ENCODE measurements at places on chromosomes 12 and 14.

GRCh38 chr12:39989501-39989900, 116.4 kb downstream of the SLC2A13 start:
- no peak for DNase-seq

DNA sequence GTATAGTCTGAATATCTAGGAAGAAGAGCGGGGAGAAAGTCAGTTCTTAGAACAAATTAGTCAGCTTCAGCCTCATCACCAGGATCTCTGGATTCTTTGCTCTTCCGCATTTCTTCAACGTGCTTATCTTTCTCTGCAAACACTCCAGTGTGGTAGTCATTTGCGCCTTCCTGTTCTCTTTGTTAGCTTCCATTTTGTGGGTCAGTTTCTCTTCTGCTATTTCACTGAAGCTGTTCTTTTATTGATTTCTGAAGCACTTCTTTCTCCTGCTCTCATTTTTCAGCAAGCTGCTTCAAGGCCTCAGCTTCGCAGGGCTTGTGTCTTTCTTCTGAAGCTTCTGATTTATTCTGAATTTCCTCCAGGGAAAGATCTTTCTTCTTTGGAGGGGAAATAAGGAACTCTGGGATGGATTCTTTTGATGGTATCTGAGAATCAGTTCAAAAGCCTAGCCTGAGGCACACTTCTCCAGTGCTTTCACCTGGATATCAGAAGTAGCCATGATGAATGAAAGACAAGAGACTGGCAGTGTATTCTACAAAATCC, 13.5 kb downstream of the AMN1 start:
- DNase-seq, result no peak

DNA sequence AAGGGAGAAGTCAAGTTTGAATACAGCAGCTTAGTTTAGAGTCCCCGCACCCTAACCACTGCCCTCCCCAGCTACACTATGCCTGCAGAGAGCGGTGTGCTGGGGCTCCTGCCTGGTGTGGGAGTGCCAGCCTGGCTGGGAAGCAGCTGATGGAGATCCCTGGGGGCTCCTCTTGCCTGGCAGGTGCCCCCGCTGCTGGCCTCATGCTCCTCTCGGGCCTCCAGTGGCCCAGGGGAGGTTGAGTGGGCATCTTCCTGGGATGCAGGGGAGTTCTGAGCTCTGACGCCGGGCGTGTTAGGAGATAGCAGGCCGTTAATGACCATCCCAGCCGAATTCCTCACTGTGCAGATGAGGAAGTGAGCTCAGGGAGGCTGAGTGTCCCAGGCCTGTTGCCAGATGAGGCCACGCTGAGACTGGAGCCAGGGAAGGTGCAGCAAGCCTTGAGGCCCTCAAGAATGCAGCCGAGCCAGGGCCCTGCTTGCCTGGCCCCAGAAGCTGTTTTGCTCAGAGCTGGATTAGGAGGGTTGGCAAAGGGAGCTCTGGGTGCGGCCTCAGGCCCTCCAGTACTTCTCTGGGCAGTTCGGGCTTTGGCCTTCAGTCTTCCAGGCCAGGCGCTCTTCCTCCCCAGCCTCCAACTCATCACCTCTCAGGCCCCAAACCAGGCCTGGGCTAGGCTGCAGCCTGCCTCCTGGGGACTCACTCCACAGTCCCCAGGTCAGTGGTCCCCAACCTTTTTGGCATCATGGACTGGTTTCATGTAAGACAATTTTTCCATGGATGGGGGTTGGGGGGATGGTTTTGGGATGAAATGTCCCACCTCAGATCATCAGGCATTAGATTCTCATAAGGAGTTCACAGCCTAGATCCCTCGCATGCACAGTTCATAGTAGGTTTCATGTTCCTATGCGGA, 6.6 kb upstream of the CYP46A1 start:
- DNase-seq, result no peak

DNA sequence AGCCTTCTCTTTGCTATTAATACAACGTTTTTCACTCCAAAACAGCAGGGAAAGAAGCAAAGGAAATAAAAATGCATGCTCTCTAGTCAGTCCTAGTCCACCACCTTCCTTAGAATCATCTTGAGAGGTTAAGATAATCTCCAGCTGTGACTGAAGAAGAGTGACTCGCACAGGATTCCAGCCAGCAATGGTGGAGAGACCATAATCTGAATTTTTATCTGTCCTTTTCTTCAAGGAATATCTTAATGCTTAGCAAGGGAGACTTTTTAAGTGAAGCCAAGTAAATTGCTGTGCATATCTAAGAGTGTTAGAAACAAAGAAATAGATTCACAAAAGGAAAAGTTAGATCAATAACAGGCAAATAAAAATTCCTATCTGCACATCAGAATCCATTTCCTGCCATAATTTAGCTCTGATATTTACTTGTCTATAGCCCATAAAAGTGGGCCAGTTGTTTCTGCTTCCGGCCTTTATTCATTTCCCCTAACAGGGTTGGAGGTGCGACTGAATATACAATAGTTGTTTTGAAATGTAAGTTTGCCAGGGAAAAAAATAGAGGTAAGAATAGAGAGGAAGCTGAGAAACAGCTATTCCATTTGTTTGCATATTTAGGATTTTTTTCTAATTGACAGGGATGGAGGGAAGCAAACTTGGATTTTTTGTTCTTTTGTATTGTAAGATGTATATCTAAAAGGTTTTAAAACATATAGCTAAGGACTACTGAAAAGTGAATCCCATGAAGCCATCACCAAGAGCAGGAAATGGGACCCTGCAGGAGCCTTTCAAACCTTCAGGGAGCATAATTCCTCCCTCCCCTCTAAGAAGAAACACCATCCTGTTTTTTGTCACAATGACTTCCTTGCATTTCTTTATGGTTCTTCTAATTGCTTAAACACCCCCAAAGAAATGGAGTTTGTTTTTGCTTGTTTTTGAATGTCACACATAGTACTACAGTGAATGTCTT, 154.0 kb downstream of the ITPR2 start:
- DNase-seq, result no peak

GRCh38 chr14:93042968-93043940, 72.5 kb downstream of the ITPK1 start:
- no peak for DNase-seq
